ENCODE measurements at places on chromosomes 16 and 17.
A peak's percentile ranks its signal among the peaks of the same experiment; 100 is the strongest.

- DNase-seq: no peak
Observed at GRCh38 chr17:4161192-4161966, 18.4 kb downstream of the CYB5D2 start.

GRCh38 chr16:19223235-19224170, 55.5 kb downstream of the SYT17 start:
- peak; percentile 75 for DNase-seq

DNA sequence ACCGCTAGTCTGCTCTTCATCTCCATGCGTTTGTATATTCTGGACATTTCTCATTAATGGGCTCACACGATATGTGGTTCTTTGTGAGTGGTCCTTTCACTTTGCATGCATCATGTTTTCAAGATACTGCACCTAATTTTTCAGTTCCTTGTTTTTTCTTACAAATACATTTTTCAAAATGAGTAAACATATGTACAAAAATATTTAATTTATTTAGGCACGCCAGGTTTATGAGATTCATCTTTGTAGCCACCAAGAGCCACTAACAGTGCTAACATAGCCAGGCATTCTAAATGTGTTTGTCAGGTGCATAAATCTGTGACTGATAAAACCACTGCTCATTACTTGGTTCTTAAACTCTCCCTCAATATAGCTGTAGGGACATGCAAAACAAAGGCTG, 375.3 kb downstream of the WWOX start:
- no peak for DNase-seq

- no peak for DNase-seq
Observed at GRCh38 chr17:31693433-31694220, 165.4 kb downstream of the COPRS start.

GRCh38 chr16:86427433-86427851, 82.9 kb upstream of the FOXF1 start:
- no peak for DNase-seq

DNA sequence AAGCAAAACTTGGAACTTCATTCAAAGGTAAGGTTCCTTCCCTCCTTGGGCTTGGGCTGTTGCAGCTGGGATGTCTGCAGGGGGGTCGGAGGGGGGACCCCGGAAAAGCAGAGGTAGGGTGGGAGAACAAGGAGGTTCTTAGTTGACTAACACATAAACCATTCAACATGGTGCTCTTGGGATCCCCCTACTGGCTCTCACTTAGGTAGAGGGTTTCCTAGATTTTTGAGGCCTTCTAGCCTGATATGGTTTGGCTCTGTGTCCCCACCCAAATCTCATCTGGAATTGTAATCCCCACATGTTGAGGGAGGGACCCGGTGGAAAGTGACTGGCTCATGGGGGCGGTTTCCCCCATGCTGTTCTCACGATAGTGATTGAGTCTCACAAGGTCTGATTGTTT, 93.9 kb downstream of the RGS9 start:
- no peak for DNase-seq

DNA sequence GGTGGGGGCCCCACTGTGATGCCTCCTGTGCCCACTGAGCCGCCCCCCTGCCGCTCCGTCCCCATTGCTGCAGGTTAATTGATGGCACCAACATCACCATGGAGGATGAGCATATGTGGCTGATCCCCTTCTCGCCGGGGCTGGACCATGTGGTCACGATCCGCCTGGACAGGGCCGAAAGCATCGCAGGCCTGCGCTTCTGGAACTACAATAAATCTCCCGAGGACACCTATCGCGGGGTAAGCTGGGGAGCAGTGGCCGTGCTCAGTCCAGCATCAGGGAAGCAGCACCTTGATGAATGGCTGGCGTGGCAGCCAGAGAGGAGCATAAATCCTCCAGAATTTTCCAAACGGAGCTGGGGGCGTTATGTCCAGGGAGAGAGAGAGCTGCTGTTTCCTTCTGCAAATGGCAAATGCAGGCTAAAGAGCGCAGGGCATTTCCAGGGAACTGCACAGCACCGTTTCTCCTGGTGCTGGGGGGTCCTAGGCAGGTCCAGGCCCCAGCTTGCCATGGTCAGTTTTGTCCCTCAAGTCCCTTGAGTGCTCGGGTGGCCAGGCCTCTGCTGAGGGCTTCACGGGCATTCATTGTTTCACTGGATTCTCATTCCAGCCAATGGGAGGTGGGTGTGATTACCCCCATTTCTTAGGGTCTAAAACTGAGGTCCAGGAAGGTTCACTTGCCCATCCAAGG, 216.4 kb downstream of the KATNIP start:
- DNase-seq: no peak

GRCh38 chr17:44878627-44879221, 20.5 kb downstream of the EFTUD2 start:
- DNase-seq: peak; percentile 61

DNA sequence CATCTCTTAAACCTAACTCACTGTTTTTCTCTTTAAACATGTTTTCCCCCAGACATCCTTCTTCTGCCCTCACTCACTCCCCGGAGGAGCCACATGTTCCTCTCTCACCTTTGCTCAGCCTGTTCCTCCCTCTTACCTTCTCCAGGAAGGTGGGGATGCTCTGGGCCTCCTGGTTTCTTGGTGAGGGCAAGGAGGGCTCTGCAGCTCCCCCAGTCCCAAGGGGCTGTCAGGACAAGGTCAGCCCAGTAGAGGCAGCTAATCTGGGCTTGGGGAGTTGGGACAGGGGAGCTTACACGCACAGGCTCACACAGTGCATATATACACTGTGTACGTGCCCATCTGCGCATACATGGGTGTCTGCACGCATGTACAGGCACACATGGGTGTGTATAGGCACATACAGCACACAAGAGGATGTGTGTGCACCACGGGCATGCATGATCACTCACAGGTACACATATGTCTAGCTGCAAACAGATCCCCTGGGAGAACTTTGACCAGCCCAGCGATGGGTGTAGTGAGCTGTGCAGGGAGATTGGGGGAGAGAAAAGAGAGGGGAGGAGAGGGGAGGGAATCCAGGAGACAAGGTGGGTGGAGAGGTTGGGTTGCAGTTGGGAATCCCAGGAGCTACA, 28.6 kb upstream of the SPNS3 start:
- no peak for DNase-seq

- peak; percentile 70 for DNase-seq
Observed at GRCh38 chr17:77281904-77282367, 141.2 kb downstream of the SEC14L1 start.

GRCh38 chr17:42686520-42687128, 4.3 kb downstream of the CNTNAP1 start:
- DNase-seq: no peak

GRCh38 chr17:63070031-63070430, 104.0 kb downstream of the TANC2 start:
- no peak for DNase-seq

DNA sequence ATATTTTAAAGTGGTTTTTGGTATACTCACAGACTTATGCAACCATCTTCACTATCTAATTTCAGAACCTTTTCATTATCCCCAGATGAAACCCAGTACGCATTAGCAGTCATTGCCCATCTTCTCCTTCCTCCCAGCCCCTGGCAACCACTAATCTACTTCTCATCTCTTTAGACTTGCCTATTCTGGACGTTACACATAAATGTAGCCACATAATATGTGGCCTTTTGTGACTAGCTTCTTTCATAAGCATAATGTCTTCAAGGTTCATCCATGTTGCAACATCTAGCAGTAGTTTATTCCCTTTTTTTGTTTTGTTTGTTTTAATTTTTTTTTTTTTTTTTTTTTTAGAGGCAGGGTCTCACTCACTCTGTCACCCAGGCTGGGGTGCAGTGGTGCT, 28.5 kb upstream of the C17orf107 start:
- DNase-seq: no peak

DNA sequence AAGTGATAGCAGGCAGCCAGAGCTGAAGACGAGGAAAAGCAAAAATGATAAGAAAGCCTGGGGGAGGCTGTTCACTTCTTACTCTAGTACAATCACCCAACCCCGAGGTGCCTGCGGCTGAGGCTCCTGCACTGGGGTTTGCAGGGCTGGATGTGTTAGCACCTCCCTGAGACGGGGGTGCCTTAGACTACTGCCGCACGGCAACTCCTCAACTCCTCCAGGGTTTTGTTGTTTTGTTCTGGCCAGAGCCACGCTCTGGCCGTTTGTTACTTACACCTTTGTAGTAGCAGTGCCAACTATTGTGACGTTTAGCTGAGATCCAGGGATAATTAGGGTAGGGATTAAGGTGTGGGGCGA, 51.5 kb downstream of the LDHD start:
- peak; percentile 64 for DNase-seq

DNA sequence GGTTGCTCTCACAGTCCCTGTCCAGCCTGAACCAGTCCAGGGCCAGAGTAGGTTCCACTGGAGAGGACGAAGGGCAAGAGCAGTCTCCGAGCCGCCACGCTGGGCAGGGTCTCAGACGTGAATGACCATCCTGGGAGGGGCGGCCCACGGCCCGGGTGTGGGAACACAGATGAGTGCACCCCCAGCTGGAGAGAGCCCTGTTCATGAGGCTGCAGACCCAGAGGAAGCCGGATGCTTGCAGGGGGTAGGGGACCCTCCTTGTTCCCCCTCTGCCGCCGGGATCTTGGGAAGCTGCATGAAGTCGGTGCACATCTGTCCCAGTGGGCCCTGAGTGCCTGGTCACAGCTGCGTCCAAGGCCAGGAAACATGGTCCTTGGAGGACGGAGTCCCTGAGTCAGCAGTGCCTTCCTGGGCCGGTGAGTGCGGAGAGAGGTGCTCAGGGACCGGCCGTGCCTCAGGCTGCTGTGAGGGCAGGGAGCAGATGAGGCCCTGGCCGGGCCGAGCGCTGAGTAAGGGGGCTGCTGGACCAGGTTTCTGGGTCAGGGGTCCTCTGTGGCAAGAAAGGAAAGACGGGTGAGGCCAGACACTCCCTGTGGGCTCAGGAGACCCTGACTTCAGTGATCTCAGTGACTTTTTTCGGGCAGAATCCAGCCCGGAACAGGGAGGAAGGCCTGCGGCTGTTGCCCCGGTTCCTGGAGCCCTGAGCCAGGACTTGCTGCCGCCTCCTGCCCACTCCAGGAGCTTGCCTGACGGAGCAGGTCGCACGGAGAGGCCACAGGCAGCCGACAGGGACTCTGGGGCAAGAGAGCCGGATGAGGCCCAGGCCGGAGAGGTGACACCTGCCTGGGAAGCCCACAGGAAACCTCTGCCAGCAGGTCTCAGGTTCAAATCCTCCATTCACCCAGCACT, 45.8 kb downstream of the ACTG1 start:
- no peak for DNase-seq

- DNase-seq: no peak
Observed at GRCh38 chr17:4504188-4504587, 5.5 kb downstream of the SPNS2 start.

GRCh38 chr16:71473891-71474290, 11.8 kb upstream of the ZNF23 start:
- DNase-seq: no peak

GRCh38 chr17:57370619-57371018, 114.3 kb downstream of the MSI2 start:
- DNase-seq: no peak

DNA sequence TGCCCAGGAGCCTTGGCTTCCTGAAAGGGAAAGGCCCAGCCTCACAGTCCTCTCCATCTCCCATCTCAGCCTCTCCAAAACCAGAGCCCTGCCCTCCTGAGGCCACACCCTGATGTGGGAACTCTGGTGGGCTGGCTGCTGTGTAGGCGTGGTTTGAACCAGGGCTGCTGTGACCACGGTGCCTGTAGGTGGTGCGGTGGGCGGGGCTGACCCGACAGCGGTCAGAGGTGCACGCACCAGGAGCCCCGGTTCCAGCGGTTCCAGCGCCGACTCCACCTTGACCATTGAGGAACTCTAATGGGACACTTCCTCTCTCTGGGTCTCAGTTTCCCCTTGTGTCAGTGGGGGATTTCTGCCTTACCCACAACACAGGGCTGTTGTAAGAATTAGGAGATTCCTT, 2.4 kb downstream of the RAP1GAP2 start:
- DNase-seq: no peak

DNA sequence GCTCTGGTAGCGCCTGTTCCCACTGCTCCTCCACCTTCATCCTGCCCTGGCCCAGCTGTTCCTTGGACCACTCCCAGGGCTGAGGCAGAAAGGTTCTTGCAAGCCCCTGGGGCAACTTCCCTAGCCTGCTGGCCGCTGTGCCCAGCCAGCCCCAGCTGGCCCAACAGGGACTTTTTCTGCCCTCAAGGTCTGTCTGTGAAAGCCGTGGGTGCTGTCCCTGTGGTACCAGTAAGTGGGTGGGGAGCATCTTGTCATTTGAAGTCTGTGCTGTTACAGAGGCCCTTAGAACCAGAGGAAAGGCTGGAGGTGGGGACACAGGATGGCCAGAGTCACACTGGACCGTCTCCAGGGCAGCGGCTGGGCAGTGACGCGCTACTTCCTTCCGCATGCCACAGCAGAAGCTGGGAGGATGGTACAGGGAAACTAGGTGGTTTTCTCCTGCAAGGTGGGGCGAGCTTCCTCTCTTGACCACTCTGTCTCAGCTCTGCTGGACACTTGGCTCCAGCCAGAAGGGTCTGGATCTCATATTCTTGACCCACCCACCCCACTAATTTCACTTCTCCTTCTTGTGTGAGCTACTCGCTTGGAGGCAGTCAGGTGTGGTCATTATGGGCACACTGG, 87.8 kb downstream of the PLCG2 start:
- DNase-seq: no peak

DNA sequence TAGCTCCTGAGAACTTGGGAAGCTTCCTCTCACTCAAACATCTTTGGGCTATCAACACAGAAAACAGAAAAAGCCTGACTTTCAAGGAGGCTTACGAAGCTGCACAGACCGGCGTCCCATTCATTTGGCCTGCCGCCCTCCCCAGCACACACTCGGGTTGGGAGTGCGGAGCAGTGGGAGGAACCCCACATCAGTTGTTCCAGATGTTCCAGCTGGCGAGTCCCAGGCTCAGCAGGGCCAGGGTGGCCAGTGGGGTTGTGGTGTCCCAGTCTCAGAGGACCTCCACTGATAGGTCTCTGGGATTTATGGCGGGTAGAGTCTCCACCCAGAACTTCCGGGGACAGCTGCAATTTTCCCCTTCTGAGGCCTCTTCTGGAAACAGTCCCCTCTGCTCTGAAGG, 43.1 kb upstream of the DLX4 start:
- no peak for DNase-seq

- DNase-seq: no peak
Observed at GRCh38 chr17:6690641-6691040, 22.5 kb downstream of the SLC13A5 start.

Measured in Peyer's patch (tissue), 4 donors.